Left lobe of liver (tissue), 2 donors: ENCODE measurements at places on chromosomes 3 and 15. TPM values are rescaled to one million over a fixed set of nuclear protein-coding genes. Genes with fewer than 3 reads are reported as not detected.

DNA sequence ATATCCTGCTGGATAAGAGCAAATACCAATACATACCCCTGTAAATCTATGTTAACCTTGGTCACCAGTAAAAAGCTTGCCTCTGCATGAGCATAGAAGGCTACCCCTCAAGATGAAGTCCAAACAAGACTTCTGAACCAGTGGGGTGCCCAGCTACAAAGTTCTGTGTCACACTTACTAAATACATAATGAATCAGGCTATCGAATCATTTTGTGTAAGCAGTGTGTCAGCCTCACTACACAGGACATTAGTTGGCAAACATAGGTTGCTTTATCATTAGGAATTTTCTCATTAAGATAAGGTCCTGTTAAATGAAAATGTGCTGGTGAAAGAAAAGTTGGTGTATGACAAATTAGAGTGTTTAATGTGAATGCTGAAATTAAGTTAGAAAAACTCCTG is 452.0 kb downstream of the MFSD1 start:
- no peak for DNase-seq

GOLGA8T gene
- 0.30 TPM for total RNA-seq

GRCh38 chr3:146817704-146818103 is 212.6 kb upstream of the PLSCR5 start:
- no peak for DNase-seq

DNA sequence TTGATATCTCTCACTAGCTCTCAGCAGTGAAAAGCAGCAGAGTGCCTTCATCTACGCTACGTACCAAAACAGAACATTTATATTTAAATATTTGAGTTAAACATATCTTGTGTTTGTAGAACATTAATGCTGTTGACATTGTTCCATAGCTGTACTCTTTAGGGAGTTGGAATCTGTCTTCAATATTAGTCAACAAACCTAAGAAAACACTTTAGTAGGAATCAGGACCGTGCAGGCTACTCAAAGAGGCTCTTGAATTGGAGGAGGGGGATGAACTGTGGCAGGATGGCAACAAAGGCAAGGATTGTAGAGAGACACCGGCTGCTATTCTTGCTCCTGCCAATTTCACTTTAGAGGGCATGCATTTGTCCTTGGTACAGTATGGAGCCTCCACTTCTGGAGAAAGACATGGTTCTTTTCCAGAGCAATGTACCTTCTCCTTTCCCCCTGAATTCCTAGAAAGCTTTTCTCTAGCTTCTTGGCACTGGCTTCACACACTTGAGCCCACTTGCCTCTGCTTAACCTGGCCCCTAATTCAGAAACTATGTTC is 265.9 kb downstream of the CD47 start:
- no peak for DNase-seq

IMPG2 gene
- total RNA-seq, result 0.03 TPM

WDR93 gene
- not detected for total RNA-seq

GRCh38 chr15:51331141-51331540 is 7.3 kb downstream of the CYP19A1 start:
- DNase-seq, result no peak

GRCh38 chr3:17006132-17006852 is 121.5 kb downstream of the PLCL2 start:
- DNase-seq, result no peak

- DNase-seq, result no peak
Observed at GRCh38 chr3:124888482-124889441, 1.6 kb upstream of the ITGB5 start.

GOLGA6L9 gene
- 0.88 TPM for total RNA-seq

DNA sequence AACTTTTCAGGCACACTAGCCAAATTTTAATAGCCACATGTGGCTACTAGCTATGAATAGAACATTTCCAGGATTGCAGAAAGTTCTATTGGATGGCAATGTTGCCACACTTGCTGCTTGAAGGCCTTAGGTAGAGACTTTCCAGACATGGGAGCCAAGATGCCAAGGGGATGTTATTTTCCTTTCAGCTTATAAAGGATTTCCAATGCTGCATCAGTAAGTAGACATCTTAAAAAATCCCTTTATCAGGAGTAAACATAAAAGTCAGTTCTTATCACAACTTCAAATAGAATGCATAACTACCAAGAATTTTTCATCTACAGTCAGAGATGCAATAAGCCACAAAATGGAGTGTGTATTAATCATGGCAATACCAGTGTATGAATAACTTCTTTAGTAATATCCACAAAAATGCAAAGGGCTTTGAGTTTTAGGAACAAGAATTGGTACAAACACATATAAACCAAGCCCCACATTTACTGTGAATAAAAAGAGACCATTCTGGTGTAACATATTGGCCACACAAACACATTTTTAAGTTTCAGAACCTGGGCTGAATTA is 457.1 kb upstream of the ADAMTS9 start:
- DNase-seq, result no peak

DNA sequence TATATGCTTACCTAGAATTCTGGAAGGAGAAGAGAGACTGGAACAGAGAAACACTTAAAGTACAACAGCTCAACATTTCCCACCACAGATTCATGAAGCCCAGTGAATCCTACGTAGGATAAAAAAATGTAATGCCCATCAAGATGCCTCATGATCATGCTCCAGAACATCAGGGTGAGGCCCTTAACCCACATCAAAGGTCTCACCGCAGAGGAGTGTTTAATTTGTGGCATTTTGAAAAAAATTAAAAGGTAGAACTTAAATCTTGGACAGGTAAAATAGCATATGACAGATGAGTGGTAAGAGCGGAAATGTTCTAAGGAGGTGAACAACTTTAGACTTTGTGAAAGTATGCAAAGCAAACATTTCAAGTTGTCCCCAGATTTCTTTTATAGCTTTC is 9.7 kb upstream of the SLC6A20 start:
- no peak for DNase-seq

AGBL1 gene
- not detected for total RNA-seq

- no peak for DNase-seq
Observed at GRCh38 chr15:55118344-55118870, 78.3 kb downstream of the RSL24D1 start.

DNA sequence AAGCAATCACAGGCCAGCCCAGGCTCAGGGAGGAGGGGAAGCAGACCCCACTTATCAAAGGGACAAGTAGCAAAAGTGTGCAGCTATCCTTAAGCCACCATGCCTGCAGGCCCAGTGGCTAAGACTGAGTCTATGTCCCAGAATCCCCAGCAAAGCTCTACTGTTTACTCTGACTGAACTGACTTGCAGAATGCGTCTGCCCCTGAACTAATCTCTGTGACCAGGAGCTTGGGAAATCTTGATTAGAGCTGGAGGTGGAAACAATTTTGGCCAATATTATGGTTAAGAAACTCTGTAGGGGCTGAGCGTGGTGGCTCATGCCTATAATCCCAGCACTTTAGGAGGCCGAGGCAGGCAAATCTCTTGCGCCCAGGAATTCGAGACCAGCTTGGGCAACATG is 22.6 kb downstream of the DPH3 start:
- DNase-seq, result no peak

SERP1 gene
- total RNA-seq, result 120 TPM

GRCh38 chr3:152834191-152834775 is 648 bp upstream of the P2RY1 start:
- no peak for DNase-seq

DNA sequence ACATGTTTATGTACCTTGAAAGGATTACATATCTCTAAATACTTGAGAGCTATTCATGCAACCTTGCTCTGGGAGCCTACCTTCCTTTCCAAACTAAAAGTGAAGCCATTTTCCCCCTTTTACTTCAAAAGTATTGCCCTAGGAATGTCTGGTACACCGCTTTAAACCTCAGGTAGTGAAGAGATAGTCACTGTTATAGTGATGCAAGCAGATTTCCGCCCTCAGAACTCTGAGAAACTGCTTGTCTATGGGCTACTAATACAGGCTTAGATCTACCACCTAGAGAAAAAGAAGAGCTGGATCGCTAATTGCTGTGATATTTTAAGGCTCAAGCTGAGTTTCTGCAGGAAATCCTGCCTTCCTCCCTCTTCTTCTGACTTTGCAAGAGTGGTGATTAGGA is 78.6 kb downstream of the SEMA6D start:
- no peak for DNase-seq

- no peak for DNase-seq
Observed at GRCh38 chr15:46315434-46315833, 680.6 kb downstream of the SQOR start.

PLSCR2 gene
- not detected for total RNA-seq

ZCWPW2 gene
- total RNA-seq, result 0.30 TPM

EPB42 gene
- total RNA-seq, result 0.13 TPM

DNA sequence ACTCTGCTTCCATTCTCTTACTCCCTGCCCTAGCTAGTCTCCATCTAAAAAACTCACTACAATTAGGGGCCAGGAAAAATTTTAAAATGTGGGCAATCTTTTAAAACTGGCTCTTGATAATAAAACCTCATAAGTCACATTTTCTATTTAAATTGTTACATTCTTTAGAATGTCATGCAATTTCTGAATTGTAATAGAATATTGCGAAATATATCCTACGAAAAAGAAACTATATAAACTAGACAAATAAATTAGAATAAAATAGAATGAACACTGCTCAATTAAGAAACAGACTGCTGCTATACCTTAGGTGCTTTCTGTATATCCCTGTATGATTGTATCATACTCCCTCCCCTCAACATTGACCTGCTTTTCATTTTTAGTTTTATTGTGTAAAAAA is 826.0 kb downstream of the IGSF11 start:
- DNase-seq, result no peak

STRIT1 gene
- not detected for total RNA-seq

DNA sequence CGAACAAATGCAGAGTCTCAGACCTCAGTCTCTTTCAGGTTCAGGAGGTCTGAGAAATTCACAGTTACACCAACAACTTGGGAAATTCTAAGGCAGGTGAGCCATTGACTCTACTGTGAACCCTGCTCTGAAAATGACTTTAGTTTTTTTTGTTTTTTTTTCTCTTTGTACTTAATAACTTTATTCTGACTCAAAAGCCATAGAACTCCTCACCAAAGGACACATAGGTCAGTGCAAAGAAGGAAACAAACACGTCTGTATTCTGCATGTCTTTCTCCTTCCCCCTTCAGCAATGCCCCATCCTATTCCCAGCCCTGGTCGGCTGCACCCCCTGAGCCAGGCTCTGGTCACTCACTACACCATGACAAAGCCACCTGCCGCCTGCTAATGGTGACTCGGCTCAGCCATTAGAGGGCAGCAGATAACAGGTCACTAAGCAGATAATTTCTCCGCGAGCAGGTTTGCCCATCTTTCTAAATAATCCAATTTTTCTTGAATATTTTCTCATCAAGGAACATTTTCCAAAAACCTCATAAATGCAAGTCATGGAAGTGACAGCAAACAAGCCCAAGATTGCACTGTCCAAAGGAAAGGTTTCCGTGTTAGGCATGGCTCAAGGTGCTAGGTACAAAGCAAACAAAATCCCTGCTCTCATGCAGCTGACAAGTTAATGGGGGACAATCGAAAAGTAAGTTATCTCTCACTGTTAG is 37.7 kb downstream of the TM4SF4 start:
- peak; percentile 64 for DNase-seq

GRCh38 chr3:36477655-36478054 is 97.4 kb downstream of the STAC start:
- DNase-seq, result no peak

GOLGA8Q gene
- 0.53 TPM for total RNA-seq

GRCh38 chr3:30354972-30355371 is 251.4 kb upstream of the TGFBR2 start:
- no peak for DNase-seq

DNA sequence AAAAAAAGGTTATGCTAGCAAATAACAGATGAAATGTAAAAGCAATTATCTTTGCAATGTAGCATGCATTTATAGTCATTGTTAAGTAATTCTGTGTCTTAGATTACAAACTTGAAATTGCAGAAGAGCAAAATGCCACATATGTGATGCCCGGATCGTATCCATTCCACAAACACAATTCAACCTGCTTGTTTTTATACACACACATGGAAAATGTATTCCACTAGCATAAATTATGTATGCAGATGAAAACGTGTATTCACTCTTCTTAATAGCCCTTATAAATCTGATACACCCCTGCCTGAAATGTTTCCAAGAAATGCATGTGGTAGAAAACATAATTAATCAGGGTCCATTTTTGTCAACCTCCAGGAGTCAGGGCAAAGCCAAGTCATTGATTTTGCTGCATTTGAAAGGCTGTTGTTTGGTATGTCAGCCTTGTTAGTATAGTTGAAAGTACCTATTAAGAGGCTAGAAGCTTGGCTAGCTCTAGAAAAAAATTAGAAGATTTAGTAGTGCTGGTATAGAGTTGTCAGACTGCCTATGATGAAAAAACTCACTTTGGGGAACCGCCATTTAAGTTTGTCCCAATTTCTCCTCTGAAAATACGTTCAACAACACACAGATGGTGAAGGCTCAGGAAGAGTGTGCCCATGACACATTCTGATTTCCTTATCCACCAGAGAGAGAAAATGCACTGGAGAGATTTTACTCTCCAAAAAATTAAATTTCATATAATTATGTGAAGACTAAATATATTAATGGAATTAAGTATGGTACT is 69.2 kb upstream of the TMC3 start:
- no peak for DNase-seq

DNA sequence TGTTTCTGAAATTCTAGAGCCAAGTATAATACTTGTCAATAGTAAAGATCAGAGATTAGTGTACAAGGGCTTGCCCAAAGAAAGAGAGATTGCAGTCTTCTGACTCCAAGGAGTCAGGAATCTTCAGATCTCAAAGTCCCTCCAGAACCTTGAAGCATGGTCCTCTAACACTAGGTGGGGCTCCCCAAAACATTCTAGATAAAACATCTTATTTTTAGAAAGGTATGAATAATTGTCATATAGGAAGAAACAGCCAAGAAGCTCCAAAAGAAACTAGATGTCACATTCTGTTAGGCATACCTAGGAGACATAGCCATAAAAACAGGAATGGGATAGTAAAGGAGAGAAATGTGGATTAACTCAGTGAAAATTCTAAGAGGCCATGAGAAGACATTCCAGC is 10.7 kb downstream of the MUC13 start:
- DNase-seq, result no peak

DNA sequence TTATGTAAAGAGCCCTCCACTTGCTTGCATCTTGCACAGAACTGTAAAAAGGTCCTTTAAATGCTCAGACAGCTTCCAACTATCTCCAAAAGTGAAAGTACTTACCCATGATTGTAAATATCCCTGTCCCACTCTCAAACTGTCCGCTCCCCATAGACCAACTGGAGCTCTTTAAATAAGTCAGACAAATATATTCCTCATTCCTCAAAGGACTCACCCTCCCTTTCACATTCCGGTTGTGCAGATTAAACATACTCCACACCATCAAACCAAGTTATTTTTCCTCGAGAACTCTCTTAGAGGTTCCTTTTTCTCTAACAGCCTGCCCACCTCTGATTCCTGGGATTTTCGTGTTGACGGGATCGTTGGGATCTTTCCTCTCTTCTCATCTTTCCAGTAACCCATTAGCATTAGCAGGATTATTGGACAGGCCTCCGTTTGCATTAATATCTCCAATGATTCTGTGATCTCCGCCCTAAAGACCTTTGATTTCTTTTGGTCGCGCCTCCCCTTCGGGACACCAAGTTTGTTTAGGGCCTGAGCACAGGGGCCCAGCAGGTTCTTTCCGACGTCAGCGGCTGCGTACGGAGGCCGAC is 763 bp downstream of the GOLGB1 start:
- DNase-seq, result peak; percentile 87
